ENCODE measurements at places on chromosomes 11 and 22.
A peak's percentile ranks its signal among the peaks of the same experiment; 100 is the strongest.

GRCh38 chr22:19757140-19757984, 3.2 kb upstream of the TBX1 start:
- no peak for DNase-seq

- DNase-seq: no peak
These were observed 10.4 kb downstream of the MLC1 start for GRCh38 chr22:50074551-50075530.

DNA sequence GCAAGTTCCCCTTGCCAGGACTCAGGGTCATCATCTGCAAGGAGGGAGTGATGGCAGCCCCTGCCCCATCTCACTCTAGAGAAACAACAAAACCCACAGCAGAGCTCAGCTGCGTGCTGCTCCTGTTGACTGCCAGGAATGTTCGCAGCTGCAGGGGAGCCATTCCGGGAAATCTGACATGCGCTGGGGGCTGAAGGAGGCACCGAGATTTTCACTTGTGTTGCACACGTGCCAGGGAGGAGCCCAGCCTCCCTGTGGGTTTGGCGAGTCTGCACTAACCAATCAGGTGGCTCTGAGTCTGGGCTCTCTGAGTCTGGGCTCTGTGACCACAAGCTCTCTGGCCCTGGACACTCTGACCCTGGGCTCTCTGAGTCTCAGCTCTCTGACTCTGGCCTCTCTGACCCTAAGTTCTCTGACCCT, 10.5 kb downstream of the FGF3 start:
- DNase-seq: no peak

- DNase-seq: no peak
These were observed 187.1 kb downstream of the BLID start for GRCh38 chr11:121928597-121929580.

DNA sequence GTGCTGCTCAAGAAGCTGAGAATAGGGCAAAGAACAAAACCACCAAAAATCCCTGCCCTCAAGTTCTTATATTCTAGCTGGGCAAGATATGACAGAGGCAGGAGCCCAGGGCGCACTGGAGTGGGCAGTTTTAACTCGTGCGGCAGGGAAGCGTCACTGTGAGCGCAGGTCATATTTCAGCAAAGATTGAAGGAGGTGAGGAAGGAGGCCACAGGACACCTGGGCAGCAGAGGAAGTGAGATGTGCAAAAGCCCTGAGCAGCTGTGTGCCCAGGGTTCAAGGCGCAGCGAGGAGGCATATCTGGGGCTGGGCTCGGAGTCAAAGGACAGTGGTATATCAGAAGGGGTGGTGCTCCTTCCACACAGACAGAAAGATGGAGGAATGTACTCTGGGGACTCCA, 13.5 kb downstream of the KCNC1 start:
- DNase-seq: peak; percentile 14

DNA sequence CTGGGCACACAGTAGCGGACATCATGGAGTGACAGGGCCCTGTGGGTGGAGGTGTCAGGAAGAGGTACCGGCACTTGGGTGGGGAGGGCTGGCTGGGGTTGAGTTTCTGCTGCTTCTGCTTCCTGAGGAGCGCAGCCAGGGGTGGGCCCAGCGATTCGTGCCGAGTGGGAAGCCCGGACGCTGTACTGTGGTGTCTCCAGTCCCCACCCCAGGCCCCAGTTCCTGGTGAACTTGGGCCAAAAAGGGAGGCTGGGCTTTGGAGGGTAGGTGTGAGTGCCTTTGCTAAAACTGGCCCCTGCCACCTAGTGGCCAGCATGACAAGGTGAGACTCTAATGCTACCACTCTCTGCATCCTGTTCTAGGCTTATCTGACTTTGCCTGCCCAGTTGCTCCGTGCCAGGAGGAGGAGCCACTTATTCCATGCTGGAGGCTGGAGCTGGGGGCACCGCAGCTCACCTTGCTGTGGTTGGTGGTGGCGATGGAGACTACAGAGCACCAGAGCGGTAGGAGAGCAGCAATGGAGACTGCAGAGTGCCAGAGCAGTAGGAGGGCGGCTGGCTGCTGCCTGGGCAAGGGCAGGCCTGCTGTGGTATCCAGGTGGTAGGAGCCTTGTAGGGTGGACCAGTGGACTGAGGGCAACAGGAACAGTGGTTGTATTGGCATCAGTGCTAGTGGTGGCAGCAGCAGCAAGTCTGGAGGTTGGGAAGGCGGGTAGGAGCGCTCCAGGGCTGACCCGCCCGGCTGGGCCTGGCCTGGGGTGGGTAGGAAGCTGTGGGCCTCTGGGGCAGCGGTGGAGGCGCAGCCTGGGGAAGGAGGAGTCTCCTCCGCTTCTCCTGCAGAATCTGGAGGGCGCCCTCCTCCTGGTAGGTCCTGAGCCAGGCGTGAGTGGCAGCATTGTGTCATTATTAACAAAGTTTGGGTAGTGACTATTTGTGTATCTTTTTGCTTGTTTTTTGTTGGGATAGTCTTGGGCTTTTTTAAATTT, 2.2 kb upstream of the RFPL2 start:
- DNase-seq: peak; percentile 81

DNA sequence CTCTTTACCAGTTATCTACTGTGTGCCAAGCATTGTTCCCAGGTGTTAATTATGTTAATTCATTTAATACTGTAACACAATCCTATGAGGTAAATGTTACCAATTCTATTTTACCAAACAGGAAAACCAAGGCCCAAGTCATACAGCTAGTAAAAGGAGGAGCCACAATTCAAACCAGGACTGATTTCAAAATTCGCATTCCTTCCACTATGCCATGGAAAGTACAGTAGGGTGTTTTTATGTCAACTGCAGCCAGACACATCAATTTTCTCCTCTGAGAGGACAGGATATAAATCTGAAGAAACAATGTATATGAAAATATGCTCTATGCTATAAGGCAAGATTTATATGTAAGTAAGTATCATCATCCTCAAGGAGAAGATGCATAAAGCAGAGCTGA, 104.3 kb downstream of the RPL27A start:
- no peak for DNase-seq

GRCh38 chr11:57476757-57477506, 16.6 kb downstream of the RTN4RL2 start:
- DNase-seq: peak; percentile 69

DNA sequence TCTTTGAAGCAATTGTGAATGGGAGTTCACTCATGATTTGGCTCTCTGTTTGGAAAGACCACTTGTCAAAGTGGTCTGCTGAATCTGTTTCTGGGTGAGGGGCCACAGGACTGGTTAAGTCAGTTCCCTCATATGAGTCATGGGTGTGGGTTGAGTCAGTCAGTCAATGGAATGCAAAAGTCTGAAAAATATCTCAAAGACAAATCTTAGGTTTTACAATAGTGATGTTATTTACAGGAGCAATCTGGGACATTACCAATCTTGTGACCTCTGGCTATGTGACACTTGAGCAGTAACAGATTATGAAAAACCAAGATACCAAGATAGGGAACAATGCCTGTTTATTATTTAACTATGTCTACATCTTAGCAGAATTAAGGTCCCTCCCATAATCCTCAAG, 311.6 kb downstream of the AASDHPPT start:
- no peak for DNase-seq

GRCh38 chr11:70421123-70421522, 22.8 kb downstream of the CTTN start:
- no peak for DNase-seq

DNA sequence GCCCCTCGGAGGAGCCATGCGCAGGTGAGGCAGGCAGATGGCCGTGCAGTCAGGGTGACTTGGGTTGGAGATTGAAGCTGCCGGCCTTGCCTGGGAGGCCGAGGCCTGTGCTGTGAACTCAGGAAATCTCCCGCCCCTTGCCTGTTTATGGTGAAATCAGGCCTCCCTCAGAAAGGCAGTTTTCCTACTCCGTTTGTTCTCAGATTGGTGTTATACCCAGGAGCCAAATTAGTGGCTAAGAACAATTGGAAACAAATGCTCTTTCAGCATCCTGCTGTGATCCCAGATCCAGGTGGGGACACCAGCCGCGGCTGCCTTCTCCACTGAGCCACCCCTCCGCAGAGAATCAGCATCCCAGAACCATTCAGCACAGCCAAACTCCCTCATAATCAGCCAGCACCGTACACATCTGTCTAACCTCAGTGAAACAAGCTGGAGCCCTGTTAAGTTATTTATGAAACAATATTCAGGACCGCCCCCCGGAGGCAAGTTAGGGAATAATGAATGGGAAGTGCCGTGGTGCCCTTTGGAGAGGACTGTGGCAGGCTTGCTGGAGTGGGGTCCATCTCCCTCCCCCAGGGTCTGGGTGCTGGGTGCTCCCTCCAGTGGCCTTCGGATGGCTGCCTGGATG, 60.0 kb downstream of the PKNOX2 start:
- peak; percentile 25 for DNase-seq
